ENCODE measurements at places on chromosomes 2 and 18.

DNA sequence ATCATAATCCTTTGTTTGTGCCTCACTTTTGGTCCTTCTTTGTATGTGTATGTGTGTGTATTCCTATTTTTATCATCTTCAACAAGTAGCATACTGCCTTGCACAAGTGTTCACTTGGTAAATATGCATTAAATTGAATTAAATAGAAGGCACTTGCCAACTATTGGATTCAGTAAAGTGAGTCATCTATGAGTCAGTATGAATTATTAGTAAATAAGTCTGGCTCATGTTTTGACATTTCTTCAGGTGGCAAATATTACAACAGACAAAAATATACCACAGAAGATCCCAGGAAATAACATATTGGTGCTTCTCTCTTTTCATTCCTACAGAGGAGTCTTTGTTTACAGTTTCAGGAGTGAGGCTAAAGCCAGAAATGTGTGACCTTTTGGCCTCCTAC lies 84.1 kb downstream of the CDK15 start:
- no peak for DNase-seq

DNA sequence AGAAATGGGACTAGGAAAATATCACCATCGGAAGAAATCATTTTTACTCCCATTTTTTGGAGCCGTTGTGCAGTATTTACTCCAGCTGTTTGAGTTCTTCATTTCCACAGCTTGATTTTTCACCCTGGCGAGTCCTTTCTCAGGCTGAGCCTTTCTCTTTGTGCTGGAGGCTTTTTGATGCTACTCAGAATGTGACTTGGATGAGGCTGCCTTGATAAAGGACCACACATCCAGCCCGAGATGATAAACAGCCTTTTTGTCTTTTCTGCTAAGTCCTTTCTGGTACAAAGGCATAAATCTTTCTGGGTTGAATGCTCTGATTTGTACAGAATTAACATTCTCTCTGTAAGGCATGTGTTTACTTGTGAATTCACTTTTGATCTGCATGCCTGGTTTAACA lies 17.6 kb upstream of the CTDP1 start:
- DNase-seq: no peak

- DNase-seq: no peak
Measured at GRCh38 chr18:2121224-2121623, 450.1 kb downstream of the METTL4 start.

DNA sequence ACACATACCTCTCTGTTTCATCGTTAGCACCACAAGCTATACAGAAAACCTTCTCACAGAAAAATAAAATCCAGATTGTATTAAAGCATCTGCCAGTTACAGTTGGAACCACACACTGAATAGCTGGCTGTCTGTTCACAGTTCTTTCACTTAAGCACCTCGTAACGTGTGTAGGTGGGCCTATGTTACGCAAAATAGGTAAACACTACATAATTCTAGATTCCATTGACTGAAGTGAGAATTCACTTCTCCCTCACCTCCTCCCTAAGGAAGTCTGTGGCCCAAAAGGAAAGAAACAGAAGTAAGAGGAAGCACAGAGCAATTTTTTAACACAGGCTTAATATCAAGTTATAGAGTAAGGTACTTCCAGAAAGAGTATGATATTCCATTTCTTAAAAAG lies 24.9 kb downstream of the PELI1 start:
- DNase-seq: no peak

GRCh38 chr18:32480581-32480980 lies 9.9 kb upstream of the GAREM1 start:
- DNase-seq: no peak

DNA sequence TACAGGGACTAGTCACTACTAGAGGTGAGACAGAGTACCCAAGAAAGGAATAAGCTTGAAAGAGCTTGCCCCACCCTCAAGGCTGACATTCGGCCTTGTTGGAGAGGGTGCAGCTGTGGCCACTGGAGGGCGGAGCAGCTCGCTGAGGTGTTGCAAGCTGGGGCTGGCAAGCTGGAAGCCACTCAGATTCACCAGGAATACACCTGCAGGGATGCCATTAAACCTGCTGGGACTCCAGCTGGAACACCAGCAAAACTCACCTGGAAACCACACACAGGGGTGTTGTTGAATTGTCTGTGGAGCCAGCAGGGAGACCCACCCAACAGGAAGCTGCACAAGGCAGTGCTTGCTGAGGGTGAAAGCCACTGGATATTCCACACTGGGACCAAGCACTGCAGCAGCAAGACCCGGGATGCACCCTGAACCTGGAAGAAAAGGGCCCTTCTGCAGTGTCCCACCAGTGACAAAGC lies 26.1 kb downstream of the KCTD18 start:
- DNase-seq: no peak

- DNase-seq: no peak
Measured at GRCh38 chr2:6341588-6342129, 524.0 kb downstream of the CMPK2 start.

DNA sequence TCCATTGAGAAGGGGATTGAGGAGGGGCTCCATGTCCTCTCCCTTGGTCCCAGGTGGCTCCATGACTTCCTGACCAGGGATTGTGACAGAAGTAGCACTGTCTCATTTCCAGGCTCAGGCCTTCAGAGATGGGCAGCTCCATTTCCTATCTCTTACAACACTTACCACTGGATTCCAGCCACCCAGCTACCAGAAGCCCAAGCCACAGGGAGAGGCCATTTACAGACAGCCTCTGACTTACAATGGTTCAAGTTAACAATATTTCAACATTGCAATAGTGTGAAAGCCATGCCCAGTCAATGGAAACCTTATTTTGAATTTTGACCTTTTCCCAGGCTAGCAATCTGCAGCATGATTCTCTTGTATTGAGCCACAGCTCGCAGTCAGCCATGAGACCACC lies 164.9 kb upstream of the AGAP1 start:
- no peak for DNase-seq
